ENCODE measurements at places on chromosomes 5 and 9. TPM values are rescaled to one million over a fixed set of nuclear protein-coding genes. Genes with fewer than 3 reads are reported as not detected.

DNA sequence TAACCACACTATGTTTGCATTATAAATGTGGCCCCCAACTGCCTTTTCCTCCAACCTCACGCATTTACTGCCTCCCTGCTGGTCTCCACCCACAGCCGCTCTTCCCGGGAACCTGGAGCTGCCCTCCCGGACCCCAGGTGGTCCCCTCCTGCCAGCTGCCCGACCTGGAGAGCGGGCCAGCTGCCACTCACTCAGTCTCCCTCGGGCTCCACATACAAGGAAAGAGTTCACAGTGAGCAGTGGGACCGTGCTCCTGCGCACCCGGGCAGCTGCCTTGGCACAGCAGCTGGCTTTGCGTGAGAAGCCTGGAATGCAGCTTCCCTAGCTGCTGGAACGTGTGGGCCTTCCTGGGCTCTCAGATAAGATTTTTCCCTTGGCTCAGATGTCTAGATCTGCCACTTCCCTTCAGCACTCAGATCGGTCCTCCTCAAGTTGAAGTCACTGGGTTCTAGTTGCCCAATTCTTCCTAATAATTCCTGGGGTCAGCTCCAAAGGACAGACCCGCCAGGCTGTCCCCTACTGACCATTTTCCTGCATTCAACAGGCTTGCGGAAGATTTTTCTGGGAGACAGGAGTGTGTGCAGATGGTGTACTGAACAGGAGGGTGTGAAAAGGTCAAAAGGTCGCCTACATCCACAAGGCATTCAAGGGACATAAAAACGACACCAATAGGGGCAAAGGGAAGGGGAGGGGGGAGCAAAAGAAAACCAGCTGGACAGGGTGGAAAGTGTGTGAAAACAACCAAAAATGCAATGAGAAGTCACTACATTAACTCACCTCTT, 69.1 kb downstream of the MYO10 start:
- no peak overlapping the region for H3K27ac ChIP-seq
- no peaks in the 10 kb centered on the region for H3K36me3 ChIP-seq
- no peaks in the 10 kb centered on the region for H3K4me1 ChIP-seq
- DNase-seq: no peak
- H3K27me3 ChIP-seq: no peaks in the 10 kb centered on the region

GRCh38 chr5:166909040-166909439, 1382.4 kb upstream of the WWC1 start:
- H3K27ac ChIP-seq: no peak overlapping the region
- no peaks in the 10 kb centered on the region for H3K27me3 ChIP-seq
- no peak for DNase-seq
- no peaks in the 10 kb centered on the region for H3K4me1 ChIP-seq
- no peaks in the 10 kb centered on the region for H3K36me3 ChIP-seq

DNA sequence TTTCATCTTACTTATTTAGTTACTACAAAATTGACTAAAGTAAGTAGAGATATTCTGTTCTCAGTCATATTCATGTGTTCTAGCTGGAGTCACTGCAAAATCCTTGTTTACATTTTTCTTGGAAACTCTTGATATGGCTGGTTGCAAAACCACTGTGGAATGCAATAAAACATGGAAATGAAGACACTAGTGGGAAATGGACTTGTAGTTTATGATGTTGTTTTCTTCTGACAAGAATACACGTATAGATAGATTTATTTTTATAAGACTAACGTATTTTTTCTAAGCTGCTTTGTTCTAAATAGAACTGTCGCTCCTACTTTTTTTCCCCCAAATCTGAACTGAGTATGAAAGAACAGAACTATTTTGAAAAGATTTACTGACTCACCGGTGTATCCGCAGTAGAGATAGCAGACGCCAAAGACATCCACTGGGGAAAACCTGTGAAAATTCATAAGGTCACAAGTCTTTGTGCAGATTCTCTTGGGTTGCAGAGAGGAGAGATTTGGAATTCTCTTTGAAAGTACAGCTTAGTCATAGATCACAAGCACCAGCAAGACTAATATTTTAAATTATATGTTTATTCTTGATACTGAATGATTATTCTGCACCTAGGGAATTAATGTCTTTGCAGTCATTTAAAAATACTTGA, 119.6 kb upstream of the TAF11L2 start:
- H3K4me1 ChIP-seq: no peaks in the 10 kb centered on the region
- H3K27ac ChIP-seq: no peak overlapping the region
- DNase-seq: no peak

The NPR3 gene
- total RNA-seq: not detected
